WTC11 (cell line): ENCODE measurements at places on chromosomes 16 and 17.

DNA sequence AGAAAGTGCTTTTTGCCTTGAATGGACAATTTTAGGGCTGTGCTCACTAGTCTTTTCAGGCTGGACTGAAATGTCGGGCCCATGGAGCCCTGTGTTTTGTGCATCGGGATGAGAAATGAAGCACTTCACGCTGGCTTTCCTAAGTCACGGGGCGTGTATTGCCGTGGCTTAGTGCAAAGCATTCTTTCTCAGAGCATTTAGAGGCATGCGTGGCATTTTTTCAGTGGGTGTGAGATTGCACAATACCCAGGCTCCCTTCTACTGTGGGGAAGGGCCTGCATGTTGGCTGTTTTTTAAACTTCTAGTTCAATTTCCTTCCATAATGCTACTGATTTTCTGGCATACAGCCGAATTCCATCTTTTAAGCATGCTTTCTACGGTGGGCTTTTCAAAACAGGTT, 12.6 kb upstream of the POLR3E start:
- H3K27ac ChIP-seq: no peak overlapping the region
- DNase-seq: no peak
- peaks cover 41% of the 10 kb centered on the region for H3K36me3 ChIP-seq
- no peak overlapping the region for H3K4me3 ChIP-seq

DNA sequence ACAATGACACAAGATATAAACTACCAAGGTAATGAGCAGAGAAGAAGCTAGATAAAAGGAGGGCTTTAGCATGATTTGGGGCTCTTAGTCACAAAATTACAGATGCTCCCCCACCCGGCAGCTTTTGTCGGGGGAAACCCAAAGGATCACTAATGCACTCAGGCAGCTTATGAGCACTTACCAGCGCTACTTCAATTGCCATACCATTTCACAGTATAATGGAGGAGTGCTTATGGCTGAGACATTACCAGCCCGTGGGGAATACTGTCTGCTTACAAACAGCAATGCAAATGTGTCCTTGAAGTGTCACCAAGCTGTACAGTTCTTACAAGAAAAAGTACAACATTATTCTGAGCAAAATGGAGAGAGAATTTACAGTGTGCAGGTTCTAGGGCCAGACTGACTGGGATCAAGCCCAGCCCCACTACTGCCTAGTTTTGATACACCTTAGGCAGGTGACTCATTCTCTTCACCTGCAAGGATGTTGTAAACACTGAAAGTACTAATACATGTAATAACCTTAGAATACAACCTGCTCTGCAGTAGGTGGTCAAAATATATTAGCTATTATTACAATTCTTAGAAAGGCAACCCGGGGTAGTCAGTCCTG, 16.3 kb downstream of the ANKFY1 start:
- DNase-seq: no peak
- H3K27ac ChIP-seq: no peak overlapping the region
- peaks cover 34% of the 10 kb centered on the region for H3K4me1 ChIP-seq

- H3K4me3 ChIP-seq: no peak overlapping the region
- no peak overlapping the region for H3K27ac ChIP-seq
- no peaks in the 10 kb centered on the region for H3K4me1 ChIP-seq
- no peaks in the 10 kb centered on the region for H3K36me3 ChIP-seq
These were observed 64.3 kb downstream of the IGF2BP1 start for GRCh38 chr17:49061524-49061943.

DNA sequence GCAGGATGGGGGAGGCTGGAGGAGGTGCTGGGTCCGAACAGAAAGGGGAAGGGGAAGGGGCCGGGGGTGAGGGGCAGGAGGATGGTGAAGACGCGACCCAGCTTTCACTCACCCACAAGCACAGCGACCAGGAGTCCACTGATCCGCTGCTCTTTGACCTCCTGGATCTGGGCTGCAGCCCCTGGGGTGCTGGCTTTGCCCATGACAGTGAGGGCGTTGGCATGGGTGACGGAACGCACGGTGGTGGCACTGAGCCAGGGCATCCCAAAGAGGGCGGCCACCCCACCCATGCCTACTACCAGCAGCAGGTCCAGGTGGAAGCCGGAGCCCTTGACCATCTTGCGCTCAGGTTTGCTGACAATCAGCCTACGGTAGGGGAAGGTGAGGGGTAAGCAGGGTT, 14.9 kb downstream of the SLC4A1 start:
- H3K4me3 ChIP-seq: no peak overlapping the region
- H3K27me3 ChIP-seq: no peaks in the 10 kb centered on the region; the same call in 1 of the 2 replicates
- no peaks in the 10 kb centered on the region for H3K4me1 ChIP-seq
- H3K27ac ChIP-seq: no peak overlapping the region

GRCh38 chr17:51435171-51435552, 174.8 kb downstream of the UTP18 start:
- peaks cover 9% of the 10 kb centered on the region for H3K36me3 ChIP-seq
- H3K27me3 ChIP-seq: no peaks in the 10 kb centered on the region
- H3K4me1 ChIP-seq: peaks cover 15% of the 10 kb centered on the region
- DNase-seq: no peak
- no peak overlapping the region for H3K27ac ChIP-seq

- H3K27me3 ChIP-seq: no peaks in the 10 kb centered on the region
- H3K36me3 ChIP-seq: no peaks in the 10 kb centered on the region
- peaks cover 10% of the 10 kb centered on the region for H3K4me1 ChIP-seq
- H3K4me3 ChIP-seq: no peak overlapping the region
- no peak for DNase-seq
These were observed 12.8 kb upstream of the PAFAH1B1 start for GRCh38 chr17:2580661-2581060.

DNA sequence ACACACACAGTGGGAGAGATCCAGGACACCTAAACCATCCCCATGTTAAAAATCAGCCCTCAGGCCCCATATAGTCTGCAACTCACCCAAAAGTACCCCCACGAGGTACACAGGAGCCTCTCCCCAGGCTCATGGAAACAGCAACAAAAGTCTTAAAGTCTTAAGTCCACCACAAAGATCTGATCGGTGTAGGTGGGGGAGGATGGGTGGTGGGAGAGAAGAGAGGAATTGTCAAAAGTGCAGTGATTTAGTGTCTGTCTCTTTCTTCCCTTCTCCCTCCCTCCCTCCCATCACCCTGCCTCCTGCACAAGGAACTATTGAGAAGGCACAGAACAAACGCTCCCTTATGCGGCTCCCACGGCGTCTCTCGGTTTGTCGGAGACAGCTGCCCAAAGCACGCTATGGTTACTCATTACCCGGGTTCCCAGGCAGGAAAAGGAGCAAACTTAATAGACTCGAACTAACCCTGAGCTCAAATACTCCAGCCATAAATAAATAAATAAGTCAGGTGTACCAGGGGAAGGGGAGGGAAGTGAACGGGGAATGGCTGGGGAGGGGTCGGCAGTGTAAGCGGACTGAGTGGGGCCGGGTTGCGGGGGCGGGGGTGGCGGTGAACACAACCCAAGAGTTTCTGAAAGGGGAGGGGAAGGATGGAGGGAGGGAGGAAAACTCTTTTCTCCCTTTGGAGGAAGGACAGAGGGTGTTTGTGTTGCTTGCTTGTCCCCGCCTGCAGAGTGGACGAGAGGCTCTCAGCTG, 477.4 kb downstream of the SLC39A11 start:
- peaks cover 23% of the 10 kb centered on the region for H3K4me1 ChIP-seq
- peaks cover 11% of the 10 kb centered on the region for H3K27me3 ChIP-seq

DNA sequence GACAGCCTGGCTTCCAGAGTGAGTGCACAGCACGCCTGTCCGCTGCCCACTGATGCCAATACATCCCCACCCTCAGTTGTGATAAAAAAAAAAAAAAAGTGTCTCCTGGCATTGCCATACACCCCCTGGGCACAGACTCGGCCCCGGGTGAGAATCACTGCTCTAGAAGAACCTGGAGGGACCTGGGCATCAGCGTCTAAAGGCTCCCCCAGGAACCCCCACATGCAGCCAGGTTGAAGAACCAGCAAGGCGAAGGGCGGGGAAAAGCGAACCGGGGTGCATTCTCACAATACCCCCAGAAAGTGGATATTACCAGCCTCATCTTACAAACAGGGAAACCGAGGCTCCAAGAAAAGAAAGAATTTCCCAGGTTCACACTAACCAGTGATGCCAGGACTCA, 27.7 kb downstream of the TBC1D16 start:
- no peak overlapping the region for H3K27ac ChIP-seq
- no peak overlapping the region for H3K4me3 ChIP-seq
- H3K36me3 ChIP-seq: peaks cover 5% of the 10 kb centered on the region
- DNase-seq: no peak
- peaks cover 5% of the 10 kb centered on the region for H3K4me1 ChIP-seq

DNA sequence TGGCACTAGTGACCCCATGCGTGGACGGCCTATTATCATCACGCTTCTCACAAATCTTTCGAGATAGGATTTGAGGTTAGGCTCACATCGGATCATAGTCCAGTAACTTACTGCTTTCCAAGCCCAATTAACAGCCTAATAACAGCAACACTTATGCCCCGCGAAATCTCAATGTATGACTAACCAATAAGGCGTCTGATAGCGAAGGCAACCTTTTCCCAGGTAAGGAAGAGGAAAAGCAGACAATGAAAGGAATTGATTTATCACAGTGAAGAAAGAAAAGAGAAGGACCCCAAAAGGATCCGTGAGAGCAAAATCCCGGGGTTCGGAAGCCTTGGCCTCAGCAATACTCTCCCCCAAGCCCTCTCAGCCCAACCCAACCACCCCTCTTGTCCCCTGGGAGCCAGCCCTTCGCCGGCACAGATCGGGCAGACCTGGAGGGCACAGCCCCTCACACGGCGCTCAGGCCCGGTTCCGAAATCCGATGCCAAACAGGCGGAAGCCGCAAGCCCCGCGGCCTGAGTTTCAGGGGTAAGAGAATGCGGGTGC, 534 bp downstream of the GPATCH8 start:
- peak overlapping the region; percentile 100 for H3K27ac ChIP-seq
- DNase-seq: no peak
- peak overlapping the region; percentile 99 for H3K4me3 ChIP-seq
- peaks cover 22% of the 10 kb centered on the region for H3K4me1 ChIP-seq

GRCh38 chr16:89401641-89402445, 88.5 kb downstream of the ANKRD11 start:
- H3K27me3 ChIP-seq: no peaks in the 10 kb centered on the region
- H3K36me3 ChIP-seq: no peaks in the 10 kb centered on the region; the same call in 1 of the 2 replicates
- H3K4me3 ChIP-seq: no peak overlapping the region
- peaks cover 53% of the 10 kb centered on the region for H3K4me1 ChIP-seq
- peak overlapping the region; percentile 94 for H3K27ac ChIP-seq
- DNase-seq: no peak

DNA sequence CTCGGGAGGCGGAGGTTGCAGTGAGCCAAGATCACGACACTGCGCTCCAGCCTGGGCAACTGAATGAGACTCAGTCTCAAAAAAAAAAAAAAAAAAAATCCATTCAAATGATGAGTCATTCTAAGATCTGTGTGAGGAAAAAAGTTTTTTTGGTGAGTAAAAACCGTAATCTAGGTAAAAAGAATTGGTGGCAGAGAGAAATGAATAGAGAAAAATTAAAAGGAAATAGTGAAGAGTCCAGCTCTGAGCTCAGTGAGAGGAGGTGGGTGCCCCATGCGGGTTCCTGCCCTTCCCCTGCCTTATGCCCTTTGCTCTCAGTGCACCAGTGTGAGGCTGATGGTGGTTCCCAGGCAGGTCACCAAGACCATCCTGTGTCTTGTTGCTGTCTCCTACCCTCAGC, 20.9 kb downstream of the GAN start:
- H3K4me1 ChIP-seq: peaks cover 21% of the 10 kb centered on the region
- H3K36me3 ChIP-seq: peaks cover 26% of the 10 kb centered on the region
- H3K27ac ChIP-seq: no peak overlapping the region
- no peak overlapping the region for H3K4me3 ChIP-seq

DNA sequence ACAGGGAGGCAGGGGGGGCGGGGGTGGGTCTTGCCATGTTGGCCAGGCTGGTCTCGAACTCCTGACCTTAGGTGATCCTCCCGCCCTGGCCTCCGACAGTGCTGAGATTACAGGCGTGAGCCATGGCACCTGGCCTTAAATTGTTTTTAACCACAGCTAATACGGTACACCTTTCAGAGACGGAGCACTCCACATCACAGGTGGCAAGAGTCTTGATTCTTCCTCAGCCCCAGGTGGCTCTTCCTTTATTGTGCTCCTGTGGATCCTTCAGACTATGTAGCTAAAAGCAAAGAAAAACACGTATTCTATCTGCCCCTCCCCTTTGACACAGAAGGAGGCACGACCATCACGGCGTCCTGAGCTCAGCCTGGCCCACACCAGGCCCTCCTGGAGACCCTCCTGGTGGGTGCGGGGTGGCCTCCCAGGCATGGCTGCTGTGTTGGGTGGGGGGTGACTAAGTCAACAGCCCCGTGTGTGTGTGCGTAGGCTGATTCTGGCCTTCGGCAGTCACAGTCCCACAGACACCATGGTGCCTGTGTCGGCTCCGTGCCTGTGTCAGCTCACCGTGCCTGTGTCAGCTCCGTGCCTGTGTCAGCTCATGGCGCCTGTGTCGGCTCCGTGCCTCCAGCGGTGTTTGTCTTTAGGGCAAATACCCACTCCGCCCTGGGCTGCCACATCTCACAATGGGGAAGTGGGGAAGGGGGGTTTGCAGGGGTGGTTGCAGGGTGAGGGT, 10.8 kb upstream of the SECTM1 start:
- no peak for DNase-seq
- H3K27ac ChIP-seq: no peak overlapping the region
- H3K27me3 ChIP-seq: peaks cover 20% of the 10 kb centered on the region
- peaks cover 7% of the 10 kb centered on the region for H3K36me3 ChIP-seq
- H3K4me3 ChIP-seq: no peak overlapping the region

- H3K4me1 ChIP-seq: peaks cover 17% of the 10 kb centered on the region
- no peaks in the 10 kb centered on the region; the same call in 1 of the 2 replicates for H3K27me3 ChIP-seq
- H3K4me3 ChIP-seq: no peak overlapping the region
- DNase-seq: no peak
These were observed 8.9 kb upstream of the TNS4 start for GRCh38 chr17:40510328-40510648.

DNA sequence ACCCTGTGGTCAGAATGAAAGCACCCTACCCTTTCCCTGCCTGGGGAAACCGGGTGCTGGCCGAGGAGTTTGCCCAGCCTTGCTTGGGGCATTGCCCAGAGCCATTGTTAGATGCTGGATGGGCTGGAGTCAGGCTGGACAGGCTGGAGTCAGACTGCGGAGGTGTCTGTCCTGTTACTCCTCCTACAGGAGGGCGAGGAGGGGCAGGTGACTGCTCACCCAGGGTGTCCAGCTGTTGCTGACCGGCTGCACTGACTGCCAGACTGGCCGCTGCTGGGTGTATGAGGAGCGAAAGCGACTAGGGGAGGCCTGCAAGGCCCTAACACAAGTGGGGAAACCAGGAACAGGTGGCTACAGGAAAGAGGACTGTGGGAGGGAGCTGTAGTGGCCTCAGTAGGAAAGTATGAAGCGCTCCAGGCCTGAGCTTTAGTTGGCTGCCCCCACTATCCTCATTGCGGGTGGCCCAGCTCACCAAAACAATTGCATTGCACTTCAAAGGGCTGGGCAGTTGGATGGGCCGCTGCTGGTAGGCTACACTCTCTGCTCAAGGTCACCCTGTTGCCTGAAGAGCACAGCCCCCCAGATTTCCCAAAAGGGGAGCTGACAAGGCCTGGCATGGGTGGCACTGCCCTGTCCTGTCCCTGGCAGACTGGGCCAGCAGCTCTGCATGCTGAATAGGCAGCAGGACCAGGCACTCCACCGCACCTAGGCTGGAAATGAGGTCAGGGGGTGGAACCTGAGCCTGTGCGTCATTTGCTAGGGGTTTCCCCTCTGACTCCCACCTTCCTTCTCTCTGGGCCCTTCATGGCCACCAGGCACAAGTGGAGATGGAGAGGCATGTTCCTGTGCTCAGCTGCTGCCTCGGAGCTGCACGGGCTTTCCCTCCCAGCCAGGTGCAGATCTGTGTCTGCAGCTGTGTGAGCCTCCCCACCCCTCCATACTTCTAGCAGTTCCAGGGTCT, 18.4 kb downstream of the LDHD start:
- no peak overlapping the region for H3K27ac ChIP-seq
- H3K36me3 ChIP-seq: no peaks in the 10 kb centered on the region
- H3K4me3 ChIP-seq: no peak overlapping the region
- H3K4me1 ChIP-seq: peaks cover 61% of the 10 kb centered on the region
- DNase-seq: no peak
- H3K27me3 ChIP-seq: no peaks in the 10 kb centered on the region
